ENCODE measurements at places on chromosomes 11 and 22.
A peak's percentile ranks its signal among the peaks of the same experiment; 100 is the strongest.

DNA sequence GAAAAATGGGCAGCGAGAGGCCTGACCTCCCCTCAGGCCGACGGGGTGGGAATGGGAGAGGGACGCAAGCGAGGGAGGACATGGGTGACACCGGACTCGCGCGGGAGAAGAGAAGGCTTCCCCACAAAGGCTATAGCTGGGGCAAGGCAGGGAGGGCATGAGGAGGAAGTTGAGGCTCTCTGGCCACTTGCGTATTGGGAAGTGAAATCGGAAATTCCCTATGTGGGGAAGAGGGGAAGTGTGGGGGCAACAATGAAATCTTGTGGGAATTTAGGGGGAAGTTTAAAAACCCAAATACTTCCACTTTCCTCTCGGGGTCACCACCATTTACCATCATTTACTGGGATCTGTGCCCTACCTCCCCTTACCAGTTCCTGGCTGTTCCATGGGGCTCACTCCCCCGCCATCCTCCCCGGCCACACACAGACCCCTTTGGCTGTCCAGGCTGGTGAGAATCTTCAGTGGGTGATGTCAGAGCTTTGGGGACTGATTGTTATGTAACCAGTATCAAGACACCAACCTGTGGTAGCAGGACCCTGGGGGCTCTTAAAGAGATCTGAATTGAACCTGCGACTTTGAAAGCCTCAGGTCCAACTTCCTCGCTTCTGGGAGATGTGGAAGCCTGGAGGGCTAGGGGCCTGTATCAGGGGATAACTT is 951 bp upstream of the EHD1 start:
- DNase-seq = no peak

GRCh38 chr11:134140961-134141490 is 72.2 kb downstream of the JAM3 start:
- DNase-seq = no peak

DNA sequence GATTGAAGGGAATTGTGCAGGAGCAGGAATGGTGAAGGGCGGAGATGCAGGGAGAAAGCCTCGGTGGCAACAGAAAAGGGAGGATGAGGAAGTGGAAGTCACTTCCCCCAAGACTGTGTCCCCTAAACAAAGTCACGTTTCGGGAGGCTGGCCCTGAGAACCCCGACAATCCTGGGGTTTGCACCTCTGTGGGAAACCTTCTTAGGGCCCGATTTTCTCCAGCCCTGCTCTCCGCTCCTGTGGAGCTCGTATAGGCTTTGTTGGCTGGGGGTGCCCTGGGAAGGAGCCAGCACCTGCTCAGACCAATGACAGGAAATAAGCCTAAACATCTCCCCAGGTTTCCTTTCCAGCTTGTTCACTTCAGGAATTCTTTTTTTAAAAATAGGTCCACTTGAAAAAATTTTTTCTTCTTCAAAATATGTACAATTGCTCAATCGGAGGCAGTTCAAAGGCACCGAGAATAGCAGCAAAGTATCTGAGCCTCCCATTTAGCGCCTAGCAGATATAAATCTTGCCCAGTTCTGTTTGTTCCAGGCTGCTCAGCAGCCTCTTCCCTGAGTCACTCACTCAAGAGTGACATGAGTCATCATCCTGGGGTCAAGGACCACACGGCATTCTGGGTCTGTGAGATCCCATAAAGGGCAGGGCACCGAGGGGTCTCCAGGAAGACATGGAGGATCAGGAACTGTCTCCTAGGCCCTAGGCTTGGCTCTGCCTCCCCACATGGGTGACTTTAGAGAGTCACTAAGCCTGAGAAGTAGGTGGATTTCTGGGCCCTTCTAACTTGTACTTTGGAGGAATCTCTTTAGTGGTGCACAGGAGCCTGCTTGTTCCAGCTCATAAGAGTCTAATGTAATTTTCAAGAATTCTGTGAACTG is 34.0 kb downstream of the IRAG1 start:
- DNase-seq = no peak

DNA sequence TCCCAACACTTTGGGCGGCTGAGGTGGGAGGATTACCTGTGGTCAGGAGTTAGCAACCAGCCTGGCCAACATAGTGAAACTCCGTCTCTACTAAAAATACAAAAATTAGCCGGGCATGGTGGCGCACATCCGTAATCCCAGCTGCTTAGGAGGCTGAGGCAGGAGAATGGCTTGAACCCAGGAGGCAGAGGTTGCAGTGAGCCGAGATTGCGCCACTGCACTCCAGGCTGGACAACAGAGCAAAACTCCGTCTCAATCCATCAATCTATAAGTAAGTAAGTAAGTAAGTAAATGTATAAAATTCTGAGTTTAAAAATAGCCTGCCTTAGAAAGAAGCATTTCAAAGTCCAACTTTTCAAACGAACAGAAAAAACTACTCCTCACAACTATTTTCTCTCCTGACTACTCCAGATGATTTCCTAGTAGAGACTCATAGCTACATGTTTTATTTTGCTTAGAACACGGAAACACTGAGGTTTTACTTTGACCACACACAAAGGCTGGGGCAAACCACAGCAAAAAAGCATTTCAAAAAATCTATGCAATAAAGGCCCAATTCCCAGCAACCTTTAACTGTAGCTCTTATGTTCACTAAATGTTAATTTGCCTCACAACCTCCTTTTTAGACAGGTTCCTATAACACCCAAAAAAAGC is 16.3 kb downstream of the SPTY2D1 start:
- DNase-seq = peak; percentile 24

- no peak for DNase-seq
Observed at GRCh38 chr11:61650781-61651571, 29.2 kb upstream of the DAGLA start.

GRCh38 chr22:42803389-42803788 is 53.7 kb downstream of the ARFGAP3 start:
- no peak for DNase-seq

GRCh38 chr22:25362215-25362882 is 142.9 kb downstream of the CRYBB2 start:
- DNase-seq = peak; percentile 83

DNA sequence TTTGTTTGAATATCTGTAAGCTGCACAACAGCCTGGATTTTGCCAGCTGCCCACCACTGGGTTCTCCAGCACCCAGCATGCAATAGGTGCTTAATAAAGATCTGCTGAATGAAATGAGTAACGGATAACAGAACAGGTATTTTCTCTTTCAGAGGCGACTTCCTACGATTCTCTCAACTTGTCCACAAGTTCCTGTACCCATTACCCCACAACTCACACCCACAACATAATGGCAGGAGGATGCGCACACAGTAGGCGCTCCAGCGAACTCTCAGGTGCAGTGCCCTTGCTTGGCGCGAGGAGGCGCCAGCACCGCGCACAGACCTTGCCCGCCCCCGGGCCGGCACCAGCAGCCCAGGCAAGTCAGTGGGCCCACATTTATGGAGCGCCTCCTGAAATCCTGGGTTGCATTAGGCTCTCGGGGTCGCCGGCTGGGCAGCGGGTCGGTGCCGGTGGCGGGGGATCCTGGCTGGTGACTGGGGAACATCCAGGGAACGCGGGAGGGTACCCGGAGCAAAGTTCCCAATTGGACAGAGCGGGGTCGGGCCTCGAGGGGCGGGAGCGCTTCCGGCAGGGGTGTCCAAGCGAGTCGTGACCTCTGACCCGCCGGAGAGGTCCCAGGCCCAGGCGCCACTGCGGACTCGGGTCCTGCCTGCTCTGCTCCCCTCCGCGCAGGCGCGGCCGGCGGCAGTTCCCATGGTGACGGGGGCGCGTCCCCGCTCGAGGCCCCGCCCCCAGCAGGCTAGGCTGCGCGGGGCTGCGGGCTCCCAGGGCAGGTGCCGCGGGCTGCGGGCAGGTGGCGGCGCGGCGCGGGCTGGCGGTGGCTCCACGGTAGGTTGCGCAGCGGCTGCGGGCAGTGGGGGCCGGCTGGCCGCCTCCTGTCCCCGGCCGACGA is at the start of gene KIAA1671:
Gene KIAA1671 (plus strand): TSS at position 775 of the 895 bp plus-strand sequence. CDS start 75,284 bp downstream, outside the sequence.
- peak; percentile 85 for DNase-seq

DNA sequence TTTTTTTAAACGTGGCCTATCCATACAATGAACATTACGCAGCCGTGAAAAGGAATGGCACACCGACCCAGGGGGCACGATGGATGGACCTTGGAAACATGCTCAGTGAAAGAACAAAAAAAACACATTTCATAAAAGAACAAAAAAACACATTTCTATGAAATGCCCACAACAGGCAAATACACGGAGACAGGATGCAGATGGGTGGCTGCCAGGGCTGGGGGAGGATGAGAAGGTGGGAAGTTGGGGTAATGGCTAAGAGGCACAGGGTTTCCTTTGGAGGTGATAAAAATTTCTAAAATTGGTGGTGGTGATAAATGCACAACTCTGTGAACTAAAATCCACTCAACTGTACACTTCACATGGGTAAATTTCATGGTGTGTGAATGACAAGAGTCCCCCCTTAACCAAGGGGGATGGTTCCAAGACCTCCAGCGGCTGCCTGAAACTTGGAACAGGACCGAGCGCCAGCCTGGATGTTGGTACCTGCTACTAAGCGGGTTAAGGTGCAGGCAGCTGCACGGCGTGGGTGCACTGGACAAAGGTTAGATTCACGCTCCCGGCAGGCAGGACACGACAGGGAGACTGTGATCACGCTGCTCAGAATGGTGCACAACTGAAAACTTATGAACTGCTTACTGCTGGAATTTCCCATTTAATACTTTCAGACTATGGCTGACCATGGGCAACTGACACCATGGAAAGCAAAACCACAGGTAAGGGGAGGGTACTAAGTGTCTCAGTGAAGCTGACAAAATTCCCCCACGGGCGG is 16.5 kb downstream of the BRD1 start:
- DNase-seq = no peak

DNA sequence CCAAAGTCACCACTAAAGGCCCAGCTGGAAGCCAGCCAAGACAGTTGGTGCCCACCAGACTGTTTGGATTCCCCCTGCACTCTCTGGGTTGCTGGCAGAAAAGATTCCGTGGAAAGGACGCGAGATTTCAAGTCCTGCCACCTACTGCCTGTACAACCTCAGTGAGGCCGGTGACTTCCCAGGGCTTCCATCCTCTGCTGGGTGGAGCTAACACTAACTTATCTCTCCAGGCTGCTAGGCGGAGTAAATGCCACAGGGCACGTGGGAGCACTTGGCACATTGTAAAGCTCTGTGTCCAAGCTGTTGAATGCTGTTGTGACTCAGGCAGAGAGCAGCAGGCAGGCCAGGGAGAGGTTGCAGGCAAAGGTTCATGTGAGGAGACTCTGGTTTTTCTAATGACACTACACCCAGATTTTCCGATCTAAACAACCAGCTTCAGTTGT is 50.9 kb upstream of the CDON start:
- DNase-seq = no peak

- DNase-seq = no peak
Observed at GRCh38 chr11:118935376-118935775, 9.7 kb upstream of the BCL9L start.

DNA sequence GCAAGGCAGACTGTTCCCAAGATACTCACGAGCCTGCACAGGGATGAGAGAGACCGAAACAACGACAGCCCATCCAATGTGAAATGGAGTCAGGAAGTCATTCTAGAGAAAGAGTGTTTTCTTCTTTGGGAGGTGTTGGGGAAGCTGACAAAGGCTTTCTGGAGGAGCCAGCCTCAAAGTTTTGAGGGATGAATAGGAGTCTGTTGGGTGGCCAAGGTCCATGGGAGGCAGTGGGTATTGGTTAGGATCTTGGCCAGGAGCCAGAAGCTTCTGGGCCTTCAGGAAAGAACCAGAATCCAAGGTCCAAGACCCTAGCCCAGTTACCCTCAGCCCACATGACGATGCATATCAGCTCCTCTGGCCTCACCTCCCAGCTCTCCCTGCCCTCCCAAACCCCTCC is 59.9 kb upstream of the SHISAL1 start:
- no peak for DNase-seq

GRCh38 chr11:65381716-65382032 is 772 bp downstream of the SLC25A45 start:
- DNase-seq = no peak

DNA sequence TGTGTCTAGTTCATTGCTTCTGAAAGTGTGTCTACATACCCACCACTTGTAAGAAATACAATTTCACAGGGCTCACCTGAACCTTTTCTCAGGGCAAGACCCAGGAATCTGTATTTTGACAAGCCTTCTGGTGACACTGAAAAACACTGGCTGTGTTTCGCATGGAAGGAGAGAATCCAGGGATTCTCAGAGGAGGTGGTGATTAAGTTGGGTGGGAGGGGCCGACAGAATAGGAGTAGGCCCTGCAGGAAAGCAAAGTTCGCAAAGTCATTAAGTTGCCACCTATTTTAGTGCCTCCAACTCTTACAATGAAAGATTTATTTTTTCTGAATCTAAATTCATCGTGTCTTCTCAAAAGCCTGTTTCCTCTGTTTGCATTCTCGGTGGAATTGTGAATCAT is 186.8 kb downstream of the FAT3 start:
- DNase-seq = no peak

All from activated CD4-positive, alpha-beta T cell treated with anti-CD3 and anti-CD28 coated beads, Interleukin-2, amount 50 U/mL, for 48 hours (primary cell).